ENCODE measurements at places on chromosomes 7 and 10.

GRCh38 chr10:47230482-47230881 lies 69.5 kb upstream of the GDF10 start:
- no peak for DNase-seq

DNA sequence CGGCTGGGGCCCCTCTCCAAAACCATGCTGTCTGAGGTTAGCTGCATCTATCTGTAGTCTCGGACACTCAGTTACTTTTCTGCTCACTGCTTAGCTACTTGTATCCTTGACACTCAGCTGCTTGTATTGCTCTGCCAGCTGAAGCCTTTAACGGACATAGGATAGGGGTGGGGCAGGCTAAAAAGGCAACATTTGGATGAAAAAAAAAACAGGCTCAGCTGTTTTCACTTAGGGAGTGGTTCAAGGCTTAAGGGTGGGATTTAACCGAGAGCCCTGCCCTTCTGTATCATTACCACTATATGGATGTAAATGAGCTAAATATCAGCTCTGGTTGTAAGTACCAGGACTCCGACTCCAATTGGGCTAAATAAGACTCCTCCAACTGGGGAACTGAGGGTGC lies 28.6 kb downstream of the LSMEM1 start:
- DNase-seq = no peak

DNA sequence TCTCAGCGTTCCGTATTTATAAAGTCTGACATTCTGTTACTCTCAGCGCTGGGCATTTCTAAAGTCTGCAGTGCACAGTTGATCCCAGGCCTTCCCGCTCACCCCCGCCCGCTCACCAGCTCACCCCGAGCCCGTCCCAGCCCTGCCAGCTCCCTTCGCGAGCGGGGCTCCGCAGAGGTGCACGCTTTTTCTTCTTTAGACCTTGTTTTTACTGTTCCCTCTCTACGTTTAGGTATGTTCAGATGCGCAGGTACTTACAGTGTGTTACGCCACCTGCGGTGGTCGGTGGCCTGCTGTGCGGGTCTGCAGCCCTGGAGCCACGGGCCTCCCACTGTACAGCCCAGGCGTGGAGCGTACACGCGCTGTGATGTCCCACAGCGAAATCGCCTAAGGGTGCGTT lies 28.8 kb downstream of the NKX6-2 start:
- no peak for DNase-seq

- no peak for DNase-seq
Measured at GRCh38 chr7:100584683-100585510, 1.0 kb downstream of the LRCH4 start.

DNA sequence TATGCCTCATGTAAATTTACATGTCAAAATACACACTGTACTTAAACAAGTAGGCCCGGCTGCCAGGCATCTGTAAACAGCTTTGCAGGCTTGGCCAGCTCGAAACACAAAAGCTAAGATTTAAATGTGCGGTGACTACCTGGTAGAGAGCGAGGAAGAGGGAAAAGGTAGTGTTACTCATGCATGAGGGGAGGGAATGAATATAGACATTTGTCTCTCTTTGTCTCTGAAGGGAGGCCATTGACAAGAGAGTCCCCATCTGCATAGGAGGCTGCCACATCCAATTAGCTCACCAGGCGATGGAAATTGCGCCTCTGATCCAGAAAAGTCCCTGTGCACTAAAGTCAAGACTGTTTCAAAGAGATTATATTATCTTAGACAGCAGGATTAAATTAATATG lies 535.8 kb downstream of the PTPRN2 start:
- no peak for DNase-seq

DNA sequence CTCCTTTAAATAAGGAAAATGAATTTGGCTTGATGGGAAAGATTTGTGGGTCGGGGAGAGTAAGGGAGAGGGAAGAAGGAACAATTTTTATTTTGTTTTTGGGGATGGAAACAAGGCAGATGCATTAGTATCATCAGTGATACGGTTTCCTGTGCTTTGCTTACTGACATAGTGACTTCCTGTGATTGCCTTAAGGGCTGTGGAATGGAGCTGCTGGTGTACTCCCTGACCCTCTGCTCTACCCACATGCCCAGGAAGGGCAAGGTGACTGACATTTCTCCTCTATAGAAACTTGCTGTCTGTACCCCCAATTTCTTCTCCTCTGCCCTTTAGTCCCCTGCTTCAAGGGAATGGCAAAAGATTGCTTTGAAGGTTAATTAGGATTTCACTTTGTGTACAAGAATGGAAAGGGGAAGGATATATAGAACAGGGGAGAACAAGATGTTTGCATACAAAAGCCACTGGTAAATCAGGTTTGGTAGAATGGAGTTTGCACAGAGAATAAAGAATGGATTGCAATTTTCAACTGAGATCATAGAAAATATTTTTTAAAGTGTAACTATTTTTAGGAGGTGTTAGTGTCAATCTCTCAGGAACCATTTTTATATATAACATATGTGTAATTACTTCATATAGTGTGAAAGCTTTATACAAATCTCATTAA lies 129.0 kb upstream of the AGR3 start:
- DNase-seq = no peak

DNA sequence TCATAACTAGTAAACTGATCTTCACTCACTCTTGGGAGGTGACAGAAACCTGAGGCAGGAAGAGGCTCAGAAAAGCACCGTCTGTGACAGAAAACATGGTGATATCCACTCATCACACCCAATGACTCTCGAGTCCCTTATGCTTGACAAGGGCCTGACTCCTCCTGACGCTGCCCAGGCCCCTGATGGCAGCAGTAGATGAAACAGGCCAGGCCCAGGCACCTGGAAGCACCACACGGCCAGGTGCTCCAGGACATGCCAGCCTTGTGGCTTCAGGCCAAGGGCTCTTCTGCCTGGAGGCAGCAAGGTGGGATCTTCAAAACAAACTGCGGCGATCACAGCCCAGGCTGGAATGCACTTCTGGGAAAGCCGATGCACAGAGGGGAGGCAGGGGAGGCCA lies 89.3 kb downstream of the MAD1L1 start:
- DNase-seq = no peak

GRCh38 chr10:132308587-132309470 lies 1.1 kb upstream of the STK32C start:
- no peak for DNase-seq

DNA sequence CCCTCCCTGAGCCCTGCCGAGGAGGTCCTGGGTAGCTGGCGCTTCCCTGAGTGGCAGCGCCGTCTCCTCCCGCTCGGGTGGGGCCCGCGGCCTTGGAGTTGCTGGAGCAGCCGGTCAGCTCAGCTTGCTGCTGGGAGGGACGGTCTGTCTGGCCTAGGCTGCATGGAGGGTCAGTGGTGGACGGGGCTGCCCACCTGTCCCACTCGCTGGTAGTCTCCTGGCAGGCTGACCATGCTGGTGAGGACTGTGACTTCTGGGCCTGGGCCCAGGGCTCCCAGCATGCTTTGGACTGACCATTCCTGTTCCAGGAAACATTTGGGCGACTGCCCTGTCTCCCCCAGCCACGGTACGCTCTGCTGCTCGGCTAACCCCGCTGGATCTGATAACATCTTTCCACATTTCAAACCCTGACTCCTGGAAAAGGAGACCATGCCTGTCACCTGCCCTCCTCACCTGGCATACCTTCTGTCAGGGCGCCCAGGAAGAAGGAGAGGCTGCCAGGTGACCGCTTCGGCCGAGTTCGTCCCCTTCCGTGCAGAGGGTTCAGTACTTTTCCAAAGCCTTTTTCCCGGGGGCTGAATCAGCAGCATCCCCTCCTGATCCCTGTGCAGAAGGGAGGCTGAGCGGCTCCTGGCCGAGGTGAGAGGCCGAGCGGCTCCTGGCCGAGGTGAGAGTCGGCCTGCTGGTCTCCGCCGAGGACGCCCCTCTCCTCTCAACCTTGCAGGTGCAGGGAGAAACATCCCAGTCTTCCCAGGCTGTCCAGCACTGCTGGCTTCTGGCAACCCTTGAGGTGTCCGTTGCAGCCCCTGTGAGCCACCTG lies 43.4 kb downstream of the FAM20C start:
- DNase-seq = no peak

GRCh38 chr7:132554446-132554845 lies 21.8 kb downstream of the PLXNA4 start:
- no peak for DNase-seq

GRCh38 chr7:124649397-124650014 lies 116.1 kb downstream of the GPR37 start:
- no peak for DNase-seq

DNA sequence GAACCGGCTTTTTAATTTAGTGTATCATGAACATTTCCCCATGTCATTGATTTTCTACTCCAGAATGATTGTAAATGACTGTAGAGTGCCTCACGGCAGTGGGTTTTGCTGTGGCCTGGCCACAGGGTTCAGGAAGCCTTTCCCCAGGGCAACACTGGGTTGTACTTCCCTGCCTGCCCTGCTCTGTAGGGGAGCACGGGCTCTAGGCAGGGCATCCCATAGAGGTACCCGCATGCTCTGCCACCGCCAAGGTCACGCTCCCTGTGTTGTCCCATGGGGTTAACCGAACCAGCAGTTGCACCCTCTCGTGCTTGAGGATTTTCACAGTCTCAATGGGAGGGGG lies 63.8 kb downstream of the BPGM start:
- DNase-seq = no peak

- no peak for DNase-seq
Measured at GRCh38 chr10:78895469-78895868, 173.3 kb upstream of the ZMIZ1 start.

GRCh38 chr10:116913695-116914094 lies 64.4 kb downstream of the ENO4 start:
- DNase-seq = no peak

DNA sequence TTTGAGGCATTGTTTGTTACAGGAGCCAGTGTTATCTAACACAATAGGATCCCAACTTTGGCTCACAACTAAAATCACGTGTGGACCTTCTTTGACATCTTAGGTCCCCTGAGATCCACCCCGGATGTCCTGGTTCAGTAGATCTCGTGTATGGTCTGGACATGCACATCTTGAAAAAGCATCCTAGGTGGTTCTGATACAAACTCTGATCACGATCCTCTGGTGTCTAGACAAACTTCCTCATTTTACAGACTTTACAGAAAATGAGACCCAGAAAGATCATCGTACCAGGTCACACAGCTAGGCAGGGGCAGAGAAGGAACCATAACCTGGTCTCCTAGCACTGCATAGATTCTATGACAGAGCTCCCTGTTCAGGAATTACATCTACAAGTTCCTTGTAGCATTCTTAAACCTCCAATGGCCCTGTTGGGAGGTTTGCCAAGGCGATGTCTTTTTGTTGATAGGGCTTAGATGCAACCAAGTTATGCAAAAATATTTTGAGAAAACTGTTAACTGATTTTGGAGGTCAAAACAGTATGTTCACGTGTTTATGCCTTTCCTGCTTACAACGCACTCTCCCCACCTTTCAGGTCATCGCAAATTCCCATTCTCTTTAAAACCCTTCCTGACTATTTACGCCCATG lies 30.8 kb upstream of the CHST15 start:
- DNase-seq = peak; percentile 51

- no peak for DNase-seq
Measured at GRCh38 chr7:85261336-85261735, 74.5 kb upstream of the SEMA3D start.

- DNase-seq = no peak
Measured at GRCh38 chr7:43163885-43164284, 51.4 kb downstream of the HECW1 start.

- DNase-seq = no peak
Measured at GRCh38 chr7:132500727-132501440, 75.4 kb downstream of the PLXNA4 start.

GRCh38 chr7:117176206-117176605 lies 146.7 kb downstream of the WNT2 start:
- DNase-seq = no peak

DNA sequence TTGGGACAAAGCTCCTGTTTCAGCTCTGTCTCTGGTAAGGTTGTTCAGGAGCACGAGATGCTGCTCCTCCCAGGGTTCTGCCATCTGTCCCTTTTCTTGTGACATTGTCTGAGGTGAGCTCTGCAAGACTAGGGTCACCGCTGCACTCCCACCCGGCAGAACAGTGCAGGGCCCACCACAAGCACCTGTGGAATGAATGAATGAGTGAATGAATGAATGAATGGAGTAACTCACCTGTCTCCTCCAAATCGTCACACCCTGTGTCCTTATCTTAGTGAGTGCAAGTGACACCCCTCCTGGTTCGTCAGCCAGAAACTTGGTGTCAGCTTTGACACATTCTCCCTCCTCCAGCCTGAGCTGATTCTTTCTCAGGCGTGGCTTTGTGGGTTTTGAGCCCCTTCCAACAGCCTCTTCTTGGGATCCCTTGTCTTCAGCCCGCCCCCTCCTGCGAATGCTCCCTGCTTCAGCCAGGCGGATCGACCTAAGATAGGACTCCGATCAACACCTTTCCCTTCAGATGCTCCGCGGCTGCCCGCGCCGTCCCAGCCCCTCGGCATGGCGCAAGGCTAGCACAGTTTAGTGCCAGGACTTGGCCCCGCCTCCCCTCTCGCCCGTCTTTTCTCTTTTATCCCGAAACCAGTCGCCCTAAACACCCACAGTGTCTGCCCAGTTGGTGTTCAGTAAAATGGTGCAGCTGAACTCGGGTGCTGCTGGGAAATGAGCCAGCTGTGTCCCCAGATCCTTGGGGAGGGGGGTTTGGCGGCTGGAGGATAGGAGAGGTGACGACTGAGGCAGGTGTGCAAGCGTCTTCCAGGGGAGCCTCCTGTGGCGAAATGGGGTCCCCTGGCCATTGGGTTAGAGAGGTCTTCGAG lies 89.3 kb downstream of the BEND7 start:
- no peak for DNase-seq
